Hepatocyte (in vitro differentiated cells): ENCODE measurements at places on chromosomes 5 and 9.
A peak's percentile ranks its signal among the peaks of the same experiment; 100 is the strongest.

DNA sequence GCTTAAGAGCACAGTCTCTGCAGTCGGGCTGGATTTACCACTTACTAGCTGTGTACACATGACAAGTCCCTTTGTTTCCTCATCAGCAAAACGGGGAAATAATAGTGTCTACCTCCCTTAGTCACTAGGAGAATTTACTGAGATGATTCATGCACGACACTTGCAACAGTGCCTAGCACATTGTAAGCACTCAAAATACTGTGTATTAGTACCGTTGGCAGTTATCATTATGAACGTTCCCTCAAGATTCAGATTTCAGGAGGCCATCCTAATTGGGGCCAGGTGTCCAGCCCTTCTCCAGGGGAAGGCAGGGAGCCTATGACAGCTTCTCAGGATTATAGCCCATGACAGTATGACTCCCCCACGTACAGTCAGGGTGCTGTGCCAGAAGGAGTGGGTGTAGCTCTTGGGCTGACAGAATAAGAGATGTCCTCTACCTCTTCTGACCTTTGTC, 164.3 kb downstream of the DOCK2 start:
- H3K4me3 ChIP-seq, result no peak overlapping the region
- DNase-seq, result peak; percentile 22
- H3K27ac ChIP-seq, result no peak overlapping the region
- H3K4me1 ChIP-seq, result peaks cover 7% of the 10 kb centered on the region
- H3K27me3 ChIP-seq, result no peaks in the 10 kb centered on the region

- H3K27me3 ChIP-seq, result no peaks in the 10 kb centered on the region
- peak; percentile 21 for DNase-seq
- H3K4me1 ChIP-seq, result no peaks in the 10 kb centered on the region
- H3K36me3 ChIP-seq, result no peaks in the 10 kb centered on the region
- no peak overlapping the region for H3K27ac ChIP-seq
Observed at GRCh38 chr9:113985968-113986585, 92.0 kb downstream of the AMBP start.

DNA sequence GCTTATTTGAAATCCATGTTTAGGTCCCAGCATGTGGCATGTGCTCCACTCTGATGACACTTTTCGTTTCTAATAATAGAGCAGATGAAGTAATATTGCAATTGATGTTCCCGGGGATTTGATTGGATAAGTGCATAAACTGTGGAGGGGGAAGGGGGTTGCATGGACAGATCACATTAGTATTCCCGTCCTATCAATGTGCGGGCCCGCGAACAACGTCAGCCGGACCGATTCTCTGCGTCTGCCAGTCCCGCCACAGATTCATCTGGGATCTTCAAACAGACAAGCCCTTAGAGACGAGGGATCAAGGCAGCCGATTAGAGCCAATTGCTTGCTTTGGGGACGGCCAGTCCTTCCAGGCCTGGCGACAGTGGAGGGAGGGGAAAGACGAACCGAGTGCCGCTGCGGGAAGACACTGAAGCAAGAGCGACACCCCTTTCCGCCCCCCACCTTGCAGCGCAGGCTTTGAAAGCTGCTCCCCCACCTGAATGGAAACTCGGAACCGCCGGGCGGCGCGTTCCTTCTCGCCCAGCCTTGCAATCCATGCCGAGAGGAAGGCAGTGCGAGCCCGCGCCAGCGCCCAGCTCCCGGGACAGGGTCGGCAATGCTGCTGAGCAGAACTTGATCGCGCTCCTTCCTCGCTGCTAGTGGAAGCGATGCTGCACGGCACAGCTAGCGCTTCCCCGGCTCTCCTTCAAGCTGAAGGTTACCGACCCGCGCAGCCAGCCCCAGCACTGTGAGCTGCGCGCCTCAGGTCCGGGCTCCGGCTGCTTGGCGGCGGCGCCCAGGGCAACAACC, at the start of gene RGS7BP:
Gene RGS7BP (plus strand): TSS at position 247 of the 798 bp plus-strand sequence. CDS start 610 bp downstream, outside the sequence.
- peak within 1 kb of the TSS; percentile 69 for H3K4me3 ChIP-seq
- H3K36me3 ChIP-seq, result no peaks in the 10 kb centered on the region
- peak; percentile 76 for DNase-seq
- peaks cover 54% of the 10 kb centered on the region for H3K27me3 ChIP-seq
- no peaks in the 10 kb centered on the region for H3K4me1 ChIP-seq

DNA sequence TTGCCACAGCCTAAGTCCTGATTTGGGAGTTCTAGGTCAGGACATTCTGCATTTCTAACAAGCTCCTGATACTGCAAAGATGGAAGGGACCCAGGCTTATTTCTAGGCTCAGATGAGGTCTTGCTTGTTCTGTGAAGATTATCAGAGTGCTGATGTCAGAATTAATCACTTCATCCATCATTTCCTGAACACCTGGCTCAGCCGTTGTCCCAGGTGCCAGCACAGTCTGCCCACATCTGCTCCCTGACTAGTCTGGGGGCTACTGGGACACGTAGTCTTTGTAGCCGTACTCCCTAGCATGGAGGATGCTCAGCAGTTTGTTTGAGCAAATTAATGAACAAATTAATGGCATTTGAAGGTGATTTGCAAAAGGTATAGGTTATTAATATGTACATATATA, 17.9 kb upstream of the SPINK4 start:
- no peaks in the 10 kb centered on the region for H3K36me3 ChIP-seq
- no peak for DNase-seq
- H3K4me1 ChIP-seq, result peaks cover 4% of the 10 kb centered on the region
- no peaks in the 10 kb centered on the region for H3K27me3 ChIP-seq
- no peak overlapping the region for H3K4me3 ChIP-seq

GRCh38 chr5:84265739-84266550, 118.7 kb downstream of the EDIL3 start:
- no peaks in the 10 kb centered on the region for H3K4me1 ChIP-seq
- no peak overlapping the region for H3K4me3 ChIP-seq
- no peaks in the 10 kb centered on the region for H3K27me3 ChIP-seq
- DNase-seq, result no peak
- H3K36me3 ChIP-seq, result no peaks in the 10 kb centered on the region

- no peaks in the 10 kb centered on the region for H3K36me3 ChIP-seq
- H3K4me3 ChIP-seq, result no peak overlapping the region
- DNase-seq, result no peak
- H3K27ac ChIP-seq, result peak overlapping the region; percentile 50
- no peaks in the 10 kb centered on the region for H3K4me1 ChIP-seq
Observed at GRCh38 chr9:20980832-20981455, 50.5 kb downstream of the HACD4 start.

DNA sequence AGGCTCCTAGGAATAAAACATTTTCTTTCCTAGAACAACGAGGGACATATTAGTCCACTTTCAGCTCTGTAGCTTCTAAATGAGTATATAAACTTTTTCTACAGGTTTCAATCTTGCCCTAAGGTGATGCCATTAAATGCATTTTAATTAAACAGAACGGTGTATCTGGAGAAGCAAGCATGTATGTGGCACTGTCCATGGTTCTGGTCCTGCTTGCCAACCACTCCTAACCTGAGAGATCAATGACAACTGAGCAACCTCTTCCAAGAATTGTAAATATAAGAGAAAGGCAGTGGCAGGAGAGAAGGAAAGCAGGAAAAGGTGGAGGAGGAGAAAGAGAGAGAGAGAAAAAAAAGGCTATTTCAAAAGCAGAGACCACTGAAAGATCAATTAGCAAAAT, 95.6 kb upstream of the SPOCK1 start:
- H3K27me3 ChIP-seq, result peaks cover 29% of the 10 kb centered on the region
- H3K4me1 ChIP-seq, result no peaks in the 10 kb centered on the region
- no peaks in the 10 kb centered on the region for H3K36me3 ChIP-seq
- no peak overlapping the region for H3K4me3 ChIP-seq

DNA sequence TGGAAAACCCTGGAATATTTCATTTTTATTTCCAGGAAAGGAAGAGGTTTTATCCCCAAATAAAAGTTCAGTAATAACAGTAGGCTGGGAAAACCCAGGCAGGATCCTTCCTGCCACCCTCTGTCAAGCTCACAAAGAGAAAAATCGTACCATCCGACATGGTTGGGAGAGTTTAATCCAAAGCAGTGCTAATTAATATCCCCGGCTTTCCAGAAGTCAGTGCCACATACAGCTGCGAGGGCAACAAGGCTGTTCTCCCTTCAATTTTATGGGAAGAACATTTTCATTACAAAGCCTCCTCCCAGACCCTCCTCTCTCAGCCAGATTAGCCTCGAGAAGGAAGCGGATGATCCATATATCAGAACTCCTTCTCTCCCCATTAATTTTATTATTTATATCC, 95.5 kb downstream of the PAX5 start:
- H3K27ac ChIP-seq, result no peak overlapping the region
- no peak overlapping the region for H3K4me3 ChIP-seq
- no peak for DNase-seq
- H3K4me1 ChIP-seq, result no peaks in the 10 kb centered on the region

GRCh38 chr9:92807031-92807756, 42.6 kb upstream of the BICD2 start:
- DNase-seq, result no peak
- H3K36me3 ChIP-seq, result no peaks in the 10 kb centered on the region
- peaks cover 79% of the 10 kb centered on the region for H3K27me3 ChIP-seq

GRCh38 chr9:132020820-132021510, 58.7 kb downstream of the MED27 start:
- H3K4me3 ChIP-seq, result no peak overlapping the region
- peak overlapping the region; percentile 46 for H3K27ac ChIP-seq
- H3K27me3 ChIP-seq, result no peaks in the 10 kb centered on the region
- no peaks in the 10 kb centered on the region for H3K36me3 ChIP-seq

- H3K27me3 ChIP-seq, result no peaks in the 10 kb centered on the region
- no peak overlapping the region for H3K4me3 ChIP-seq
- H3K4me1 ChIP-seq, result peaks cover 43% of the 10 kb centered on the region
- no peak overlapping the region for H3K27ac ChIP-seq
- H3K36me3 ChIP-seq, result no peaks in the 10 kb centered on the region
- DNase-seq, result no peak
Observed at GRCh38 chr9:136802321-136802720, 5.4 kb upstream of the RABL6 start.

GRCh38 chr9:76628155-76628554, 136.1 kb upstream of the PCA3 start:
- DNase-seq, result no peak
- H3K27me3 ChIP-seq, result no peaks in the 10 kb centered on the region
- H3K4me1 ChIP-seq, result peaks cover 11% of the 10 kb centered on the region
- no peak overlapping the region for H3K27ac ChIP-seq
- H3K4me3 ChIP-seq, result no peak overlapping the region

DNA sequence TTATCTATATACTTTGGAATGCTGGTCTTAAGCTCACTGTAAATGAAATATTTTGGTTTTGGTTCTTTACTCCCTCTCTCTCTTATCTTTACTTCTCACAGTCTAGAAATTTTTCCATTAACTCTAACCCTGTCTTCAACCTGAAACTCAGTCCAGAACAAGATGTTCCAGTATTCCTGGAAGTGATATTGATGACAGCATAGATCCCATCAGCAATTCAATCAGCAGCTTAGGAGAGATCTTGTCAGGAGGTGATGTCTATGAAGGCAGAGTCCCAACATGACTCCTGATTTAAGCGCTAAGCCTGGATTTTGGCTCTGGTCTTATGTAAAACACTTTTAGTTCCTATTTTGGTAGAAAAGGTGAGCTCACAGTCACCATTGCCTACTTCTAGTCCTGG, 52.6 kb downstream of the RFK start:
- H3K4me3 ChIP-seq, result no peak overlapping the region
- no peaks in the 10 kb centered on the region for H3K27me3 ChIP-seq
- H3K4me1 ChIP-seq, result no peaks in the 10 kb centered on the region
- no peak overlapping the region for H3K27ac ChIP-seq

DNA sequence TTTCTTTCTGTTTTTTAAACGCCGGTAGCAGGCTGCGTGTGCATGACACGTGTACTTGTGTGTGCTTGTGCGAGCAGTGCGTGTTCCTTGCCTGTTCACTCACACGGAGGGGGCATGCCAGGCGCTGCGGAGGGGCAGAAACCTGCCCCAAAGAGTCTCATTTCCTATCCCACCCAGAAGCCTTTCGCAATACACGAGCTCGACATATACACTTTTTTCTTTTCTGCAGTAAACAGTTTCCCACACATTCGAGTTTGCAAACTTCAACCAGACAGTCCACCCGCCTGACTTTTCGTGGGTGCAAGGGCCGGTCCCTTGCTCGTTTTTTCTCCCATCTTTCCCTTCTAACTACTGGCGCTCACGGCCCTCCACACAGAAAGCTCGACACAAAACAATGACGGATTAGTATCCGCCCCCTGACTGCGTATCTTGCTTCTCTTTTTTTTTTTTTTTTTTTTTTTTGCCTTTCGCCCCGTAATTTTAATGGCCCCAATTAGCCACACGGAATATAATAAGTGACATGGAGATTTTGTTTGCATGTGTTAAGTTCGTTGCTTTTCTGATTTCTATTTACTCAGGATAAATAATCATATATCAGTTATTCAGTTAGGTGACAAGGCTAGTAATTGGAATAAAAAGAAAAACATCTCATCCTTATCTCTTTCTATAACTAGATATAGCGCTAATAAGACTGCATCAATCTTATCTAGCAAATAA, 5.3 kb upstream of the OTP start:
- H3K4me3 ChIP-seq, result no peak overlapping the region
- no peak overlapping the region for H3K27ac ChIP-seq
- peaks cover 9% of the 10 kb centered on the region for H3K4me1 ChIP-seq
- DNase-seq, result no peak
- no peaks in the 10 kb centered on the region for H3K36me3 ChIP-seq

GRCh38 chr9:114181607-114182409, 26.5 kb downstream of the COL27A1 start:
- peak overlapping the region; percentile 66 for H3K27ac ChIP-seq
- H3K36me3 ChIP-seq, result no peaks in the 10 kb centered on the region
- DNase-seq, result no peak
- peaks cover 23% of the 10 kb centered on the region for H3K4me1 ChIP-seq

- no peaks in the 10 kb centered on the region for H3K4me1 ChIP-seq
- H3K27ac ChIP-seq, result no peak overlapping the region
- H3K27me3 ChIP-seq, result no peaks in the 10 kb centered on the region
- no peaks in the 10 kb centered on the region for H3K36me3 ChIP-seq
Observed at GRCh38 chr5:80600943-80601693, 31.0 kb upstream of the ANKRD34B start.

- H3K27me3 ChIP-seq, result no peaks in the 10 kb centered on the region
- H3K36me3 ChIP-seq, result no peaks in the 10 kb centered on the region
- DNase-seq, result peak; percentile 65
- H3K4me1 ChIP-seq, result no peaks in the 10 kb centered on the region
- H3K4me3 ChIP-seq, result no peak overlapping the region
Observed at GRCh38 chr5:121503111-121503840, 348.4 kb upstream of the FTMT start.

DNA sequence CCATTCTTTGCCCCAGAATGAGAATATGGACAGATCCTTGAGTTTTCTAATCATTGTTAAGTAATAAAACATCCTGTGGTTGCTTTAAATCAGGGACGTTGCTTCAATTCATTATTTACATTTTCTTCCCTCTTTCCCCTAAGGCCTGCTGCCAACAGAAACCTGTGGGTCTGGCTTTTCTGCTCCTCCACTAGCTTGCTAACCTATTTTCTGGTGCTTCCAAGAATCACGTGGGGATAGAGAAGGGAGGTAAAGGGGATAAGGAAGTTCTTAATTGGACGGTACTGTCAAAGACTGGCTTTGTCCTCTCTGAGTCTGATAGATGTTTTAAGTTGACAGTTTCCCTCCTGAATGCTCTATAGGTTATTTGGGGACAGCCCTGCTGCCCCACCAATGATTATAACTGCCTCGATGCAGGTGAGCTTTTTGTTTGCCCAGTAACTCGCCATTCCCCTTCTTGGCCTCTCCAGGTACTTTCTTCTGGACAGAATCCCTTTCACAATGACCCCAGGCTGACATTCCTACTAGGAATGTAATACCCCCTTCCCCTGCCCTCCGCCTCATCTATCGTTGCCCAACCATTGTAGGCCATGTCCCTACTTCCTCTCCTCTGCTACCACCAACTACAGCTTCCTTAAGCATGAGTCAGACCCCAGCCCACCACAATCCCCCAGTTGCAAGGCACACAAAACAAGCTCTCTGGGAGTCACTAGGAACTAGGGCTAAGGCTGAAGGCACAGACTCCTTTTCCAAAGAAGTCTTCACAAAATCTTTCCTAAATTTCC, 19.9 kb upstream of the CPEB4 start:
- H3K36me3 ChIP-seq, result no peaks in the 10 kb centered on the region
- no peak for DNase-seq
- no peaks in the 10 kb centered on the region for H3K27me3 ChIP-seq
- no peaks in the 10 kb centered on the region for H3K4me1 ChIP-seq
- H3K4me3 ChIP-seq, result no peak overlapping the region
